Stimulated activated CD4-positive, alpha-beta T cell treated with anti-CD3 and anti-CD28 coated beads, TNF-alpha, amount 100 ng/mL, for 48 hours (primary cell): ENCODE measurements at places on chromosomes 4 and X.

GRCh38 chrX:132090403-132091159 is 37.2 kb downstream of the FRMD7 start:
- no peak for DNase-seq

DNA sequence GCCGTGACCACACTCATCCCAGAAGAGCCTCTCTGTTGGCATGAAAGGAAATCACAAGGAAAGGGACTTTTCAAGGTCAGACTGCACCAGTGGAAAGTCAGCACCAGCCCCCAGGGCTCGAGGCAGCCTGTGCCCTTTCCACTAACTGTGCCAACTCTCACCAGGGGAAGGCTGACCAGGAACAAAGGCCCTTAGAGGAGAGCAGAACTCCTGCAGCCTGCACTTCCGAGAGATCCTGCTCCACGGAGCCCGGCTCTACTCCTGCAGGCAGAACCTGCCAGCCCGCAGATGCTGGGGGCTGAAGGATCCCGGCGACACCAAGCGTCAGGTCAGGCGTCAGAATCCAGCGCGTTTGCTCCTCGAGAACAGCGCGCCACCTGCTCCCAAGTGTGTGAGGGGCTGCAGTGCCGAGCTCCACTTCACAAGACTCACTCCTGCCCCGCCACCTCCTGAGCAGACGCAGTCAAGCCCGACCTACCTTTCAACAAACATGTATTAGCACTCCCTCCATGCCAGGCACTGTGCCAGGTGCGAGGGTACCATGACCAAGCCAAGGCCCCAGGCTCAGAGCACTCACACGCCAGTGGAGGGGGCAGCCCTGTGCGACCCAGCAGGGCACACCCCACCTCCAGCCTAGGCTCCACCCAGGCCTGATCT is 13.6 kb upstream of the HELT start:
- DNase-seq = no peak

- no peak for DNase-seq
These were observed 4.7 kb downstream of the GABRA2 start for GRCh38 chr4:46385235-46385634.

GRCh38 chr4:83219344-83220331 is 65.0 kb downstream of the COQ2 start:
- DNase-seq = no peak
